ENCODE measurements at places on chromosomes 3 and 15.

DNA sequence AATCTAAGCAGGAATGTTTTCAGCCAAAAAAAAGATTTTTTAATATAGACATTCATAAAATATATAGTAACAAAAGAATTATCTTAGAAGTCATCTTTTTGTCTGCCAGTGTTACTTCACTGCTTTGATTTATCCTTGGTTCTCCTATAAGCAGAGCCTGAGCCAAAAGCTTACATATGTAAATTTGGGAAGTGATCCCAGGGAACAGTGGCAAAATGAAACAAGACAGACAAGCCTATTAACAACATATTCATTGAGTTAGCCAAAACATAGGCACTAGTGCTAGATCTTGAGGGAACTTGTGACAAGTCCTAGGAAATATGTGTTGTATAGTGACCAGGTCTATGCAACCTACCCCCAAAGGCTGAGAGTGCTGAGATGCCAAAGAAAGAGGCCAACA, 11.3 kb downstream of the GTPBP8 start:
- DNase-seq, result no peak

DNA sequence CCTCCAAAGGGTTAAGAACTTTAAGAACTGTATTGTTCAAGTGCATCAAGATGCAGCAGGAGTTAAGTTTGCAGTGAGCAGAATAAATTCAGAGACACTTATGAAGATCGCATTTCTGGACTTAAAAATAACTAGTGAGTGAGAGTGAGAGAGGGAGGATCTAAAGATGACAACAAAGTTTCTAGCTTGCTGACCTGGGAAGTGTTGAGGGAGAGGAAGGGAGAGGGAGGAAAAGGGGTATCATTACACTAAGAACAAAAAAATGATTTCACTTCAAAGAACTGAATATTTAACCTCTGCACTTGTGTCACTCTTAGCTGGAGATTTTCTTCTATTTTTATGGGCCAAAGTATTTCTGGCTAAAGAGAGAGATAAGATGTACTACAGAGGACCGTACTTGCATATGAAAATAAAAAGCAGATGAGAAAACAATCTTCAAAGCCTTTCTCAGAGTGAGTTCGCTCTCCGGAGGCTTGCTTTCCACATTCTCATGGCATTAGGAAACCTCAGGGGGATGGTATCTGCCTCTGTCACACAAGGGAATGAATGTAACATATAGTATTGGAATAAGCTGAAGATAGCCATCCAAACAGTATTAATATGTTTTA, 91.4 kb upstream of the TJP1 start:
- DNase-seq, result no peak

GRCh38 chr3:119469418-119470189, 841 bp downstream of the POGLUT1 start:
- no peak for DNase-seq

DNA sequence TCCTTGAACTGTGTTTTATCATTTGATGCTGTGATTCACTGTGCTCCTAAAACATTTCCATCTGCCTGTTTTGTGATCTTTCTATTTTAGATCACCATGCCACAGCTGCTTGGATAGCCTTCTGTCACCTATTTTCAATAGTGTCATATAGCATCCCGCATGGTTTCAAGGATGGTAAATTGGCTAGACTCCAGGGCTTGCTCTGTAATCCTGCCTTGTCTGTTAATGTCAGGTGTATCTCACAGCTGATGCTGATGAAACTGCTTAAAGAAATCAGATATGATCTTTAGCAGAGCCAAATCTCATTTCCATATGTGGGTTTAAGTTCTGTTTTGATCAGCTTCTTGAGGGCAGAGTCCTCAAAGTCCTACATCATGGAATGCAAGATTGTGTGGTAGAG, 182.2 kb downstream of the UBE2E2 start:
- no peak for DNase-seq

DNA sequence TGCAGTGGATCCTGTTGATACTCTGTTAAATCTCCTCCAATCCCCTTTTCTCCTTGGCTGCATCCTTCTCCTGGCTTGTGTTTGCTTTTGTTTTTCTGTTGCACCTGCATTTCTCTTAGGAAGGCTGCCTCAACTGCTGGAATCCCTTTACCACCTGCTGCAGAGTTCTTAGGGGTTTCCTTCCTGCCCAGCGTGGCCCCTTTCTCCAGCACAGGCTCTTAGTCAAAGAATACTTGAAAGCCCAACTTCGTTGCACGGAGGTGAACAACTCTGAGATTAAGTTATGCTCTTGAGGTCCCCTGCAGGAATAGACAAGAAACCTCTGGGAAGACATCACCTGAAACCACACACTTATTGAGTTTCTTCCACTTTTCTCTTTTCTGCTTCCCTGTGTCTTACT, 121.6 kb upstream of the GRM7 start:
- no peak for DNase-seq

DNA sequence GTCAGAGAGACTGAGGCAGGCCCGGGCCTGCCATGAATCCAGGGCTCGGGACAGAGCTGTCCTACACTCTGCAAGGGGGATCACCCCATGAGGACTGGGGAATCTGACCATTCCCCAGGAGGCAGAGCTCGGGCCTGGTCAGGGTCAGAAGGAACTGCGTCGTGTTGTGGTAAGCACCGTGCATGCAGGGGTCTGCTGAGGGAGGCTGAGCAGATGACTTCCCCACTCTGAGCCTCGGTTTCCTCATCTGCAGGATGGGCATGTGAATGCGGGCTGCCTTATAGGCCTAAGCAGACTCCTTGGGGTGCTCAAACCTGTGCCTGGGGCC, 61.6 kb upstream of the IQSEC1 start:
- DNase-seq, result no peak

GRCh38 chr3:33099109-33099645, 2.2 kb upstream of the GLB1 start:
- no peak for DNase-seq

- DNase-seq, result no peak
Observed at GRCh38 chr15:81088470-81089013, 45.5 kb upstream of the CFAP161 start.

GRCh38 chr3:72337480-72337855, 510.8 kb downstream of the SHQ1 start:
- DNase-seq, result no peak

GRCh38 chr15:74173380-74174218, at the start of gene ISLR:
Gene ISLR (plus strand): TSS chr15:74173710. CDS start chr15:74174859, 1,149 bp downstream.
- peak; percentile 74 for DNase-seq

DNA sequence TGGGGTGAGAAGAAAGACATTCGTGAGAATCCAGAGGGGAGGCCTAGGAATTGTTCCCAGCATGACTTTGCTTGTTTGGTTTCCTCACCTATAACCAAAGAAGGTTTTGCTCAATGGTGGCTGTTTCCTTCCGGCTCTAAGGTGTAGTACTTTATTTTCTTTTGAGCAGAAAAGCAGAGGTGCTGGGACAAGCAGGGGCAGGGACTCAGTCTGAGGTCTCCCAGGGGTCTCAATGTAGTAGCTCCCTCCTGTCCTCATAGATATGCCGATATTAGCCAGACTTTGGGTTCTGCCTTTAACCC, 41.6 kb downstream of the ZBTB38 start:
- DNase-seq, result no peak

- DNase-seq, result no peak
Observed at GRCh38 chr15:75182187-75183131, 19.2 kb upstream of the C15orf39 start.

GRCh38 chr3:157093096-157093495, 66.9 kb downstream of the CCNL1 start:
- DNase-seq, result no peak

GRCh38 chr3:52437326-52438103, 7.4 kb downstream of the SEMA3G start:
- DNase-seq, result peak; percentile 17

GRCh38 chr3:177594096-177594495, 396.8 kb upstream of the TBL1XR1 start:
- DNase-seq, result no peak

GRCh38 chr15:65529762-65530317, 423 bp upstream of the HACD3 start:
- no peak for DNase-seq

- DNase-seq, result no peak
Observed at GRCh38 chr15:39692356-39693327, 90.0 kb downstream of the FSIP1 start.

GRCh38 chr3:179148616-179149405, 654 bp downstream of the PIK3CA start:
- DNase-seq, result peak; percentile 52

DNA sequence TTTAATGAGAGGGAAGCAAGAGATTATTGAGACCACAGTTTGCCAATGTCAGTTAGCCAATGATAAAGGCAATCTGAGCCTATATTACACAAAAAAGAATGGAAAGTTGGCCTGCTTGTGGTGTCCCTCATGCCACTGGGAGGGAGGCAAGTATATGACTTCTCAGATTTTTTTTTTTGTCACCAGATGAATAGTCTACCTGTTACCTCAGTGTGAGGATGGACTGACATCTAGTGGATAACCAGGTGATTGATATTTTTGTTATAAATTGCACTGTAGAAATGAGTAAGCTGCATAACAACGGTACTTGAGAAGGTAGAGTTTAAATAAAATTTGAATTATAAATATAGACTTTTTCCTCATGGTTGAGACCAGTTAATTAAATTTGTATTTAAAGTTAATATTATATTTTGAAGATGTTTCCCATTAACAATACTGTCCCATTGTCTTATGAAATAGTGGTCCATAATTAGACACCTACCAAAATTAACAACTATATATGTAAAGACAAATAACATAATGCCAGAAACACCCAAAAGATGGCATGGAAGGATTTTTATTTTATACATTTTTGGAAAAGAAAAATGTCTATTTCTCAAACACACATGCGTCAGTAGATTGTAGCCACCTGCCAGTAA, 237.8 kb upstream of the GADL1 start:
- no peak for DNase-seq

- no peak for DNase-seq
Observed at GRCh38 chr3:105170423-105170822, 196.3 kb upstream of the ALCAM start.

DNA sequence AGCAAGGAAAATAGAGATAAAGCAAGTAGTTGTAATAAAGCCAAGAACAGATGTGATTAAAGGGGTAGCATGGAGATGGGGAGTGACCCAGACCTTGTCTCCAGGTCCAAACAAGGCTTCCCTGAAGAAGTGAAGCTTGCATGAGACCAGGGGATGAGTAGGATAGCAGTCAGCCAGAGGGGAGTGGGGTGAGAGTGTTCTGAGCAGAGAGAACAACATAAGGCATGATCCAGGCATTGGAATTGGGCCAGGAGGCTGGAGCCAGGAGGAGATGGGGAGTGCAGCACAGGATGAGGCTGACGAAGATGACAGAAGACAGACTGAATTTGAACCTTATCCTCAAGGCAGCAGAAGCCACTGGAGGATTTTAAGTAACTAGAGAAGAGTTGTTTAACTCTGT, 7.2 kb downstream of the TMOD2 start:
- peak; percentile 93 for DNase-seq

DNA sequence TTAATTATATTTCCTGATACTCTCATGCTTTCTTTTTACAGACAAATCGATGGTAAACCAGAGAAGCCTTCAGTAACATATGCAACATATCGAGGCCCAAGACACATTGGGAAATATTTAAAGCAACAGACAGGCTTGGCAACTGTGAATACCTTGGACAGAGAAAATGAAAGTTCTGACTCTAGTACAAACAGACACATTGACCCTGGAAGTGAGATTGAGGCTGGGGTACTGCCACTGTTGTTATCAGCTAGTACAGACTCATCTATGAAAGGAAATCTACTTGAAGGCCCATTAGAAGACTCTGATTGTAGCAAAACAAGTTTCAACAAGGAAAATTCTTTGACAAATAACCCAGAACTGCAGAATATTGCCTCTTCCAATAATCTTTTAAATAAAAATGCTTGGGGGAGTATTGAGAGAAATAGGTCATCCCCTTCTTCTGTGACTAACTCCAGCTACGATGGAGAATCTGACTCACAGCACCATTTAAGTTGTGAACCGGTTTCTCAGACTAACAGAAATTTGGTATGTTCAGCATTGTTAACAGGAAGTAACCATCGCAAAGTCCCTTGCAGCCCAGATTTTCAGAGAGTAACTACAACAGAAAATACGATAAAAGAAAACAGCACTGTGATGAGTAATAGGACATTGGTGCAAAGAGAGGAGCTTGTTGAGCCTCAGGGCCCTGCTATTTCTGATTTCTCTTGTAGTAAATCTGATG, 50.2 kb downstream of the CRYBG3 start:
- peak; percentile 23 for DNase-seq

DNA sequence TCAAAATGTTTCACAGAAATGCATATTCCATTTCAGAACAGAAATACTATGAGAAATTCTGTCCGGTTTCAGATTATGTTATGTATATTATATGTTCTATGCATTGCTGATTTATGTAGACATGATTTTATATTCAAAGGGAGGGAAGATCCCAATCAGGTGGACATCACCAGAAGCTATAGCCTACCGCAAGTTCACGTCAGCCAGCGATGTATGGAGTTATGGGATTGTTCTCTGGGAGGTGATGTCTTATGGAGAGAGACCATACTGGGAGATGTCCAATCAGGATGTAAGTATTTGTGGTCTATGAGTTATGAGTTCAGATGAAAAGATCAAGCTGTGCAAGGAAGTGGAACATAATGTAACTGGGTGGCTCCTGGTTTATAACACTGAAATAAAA, 341.7 kb downstream of the EPHA3 start:
- no peak for DNase-seq

DNA sequence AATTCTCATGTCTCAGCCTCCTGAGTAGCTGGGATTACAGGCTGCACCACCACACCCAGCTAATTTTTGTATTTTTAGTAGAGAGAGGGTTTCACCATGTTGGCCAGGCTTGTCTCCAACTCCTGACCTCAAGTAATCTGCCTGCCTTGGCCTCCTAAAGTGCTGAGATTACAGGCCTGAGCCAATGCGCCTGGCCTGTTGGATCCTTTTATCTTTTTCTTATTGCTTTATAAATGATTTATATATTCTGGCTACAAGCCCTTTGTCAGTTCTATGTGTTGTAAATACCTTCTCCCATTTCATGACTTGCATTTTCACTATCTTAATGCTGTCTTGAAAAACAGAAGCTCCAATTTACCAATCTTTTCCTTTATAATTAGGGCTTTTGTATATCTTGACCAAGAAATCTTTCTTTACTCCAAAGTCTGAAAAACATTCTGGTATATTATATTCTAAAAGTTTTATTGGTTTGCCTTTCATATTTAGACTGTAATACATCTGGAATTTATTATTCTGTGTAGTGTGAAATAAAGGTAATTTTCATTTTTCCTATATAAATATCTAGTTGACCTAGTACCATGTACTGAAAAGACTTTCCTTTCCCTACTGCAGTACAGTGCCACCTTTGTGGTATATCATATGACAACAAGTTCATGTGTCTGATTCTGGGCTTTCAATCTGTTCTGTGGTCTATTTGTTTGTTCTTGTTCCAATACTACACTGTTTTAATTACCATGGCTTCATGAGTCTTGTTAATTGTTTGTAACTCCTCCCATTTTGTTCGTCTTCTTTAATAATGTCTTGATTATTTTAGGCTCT, 52.9 kb upstream of the RNU6-1 start:
- DNase-seq, result peak; percentile 69

DNA sequence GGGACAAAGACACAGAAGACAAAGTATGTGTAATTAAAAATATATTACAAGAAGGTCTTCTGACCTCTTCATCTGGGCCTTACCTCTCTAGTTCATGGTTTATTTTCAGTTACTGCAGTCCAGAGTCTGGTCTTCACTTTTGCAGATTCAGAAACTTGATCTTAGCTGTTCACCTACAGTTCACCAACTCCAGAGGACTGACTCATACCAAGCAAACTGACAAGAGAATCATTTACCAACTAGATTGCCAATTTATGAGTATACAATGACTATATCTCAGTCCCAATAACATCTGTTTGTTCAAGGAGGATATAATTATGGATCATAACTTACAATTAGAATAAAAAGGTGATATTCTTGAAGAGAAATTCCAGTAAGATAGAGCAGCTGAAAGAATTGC, 9.0 kb downstream of the P2RY1 start:
- no peak for DNase-seq

Data from uterus (tissue), 4 donors.